ENCODE measurements at places on chromosomes 2 and 18. TPM values are rescaled to one million over a fixed set of nuclear protein-coding genes. Genes with fewer than 3 reads are reported as not detected.
A peak's percentile ranks its signal among the peaks of the same experiment; 100 is the strongest.

C2orf66 gene
- total RNA-seq, result not detected

LYG1 gene
- total RNA-seq, result 0.96 TPM

ANKAR gene
- total RNA-seq, result 2.2 TPM

MATN3 gene
- total RNA-seq, result 0.81 TPM

REG1B gene
- total RNA-seq, result not detected

IL1RN gene
- total RNA-seq, result not detected

- peak; percentile 30 for DNase-seq
Observed at GRCh38 chr2:180507028-180507427, 473.4 kb upstream of the UBE2E3 start.

- DNase-seq, result peak; percentile 55
Observed at GRCh38 chr18:79528846-79529245, 133.1 kb downstream of the NFATC1 start.

DNA sequence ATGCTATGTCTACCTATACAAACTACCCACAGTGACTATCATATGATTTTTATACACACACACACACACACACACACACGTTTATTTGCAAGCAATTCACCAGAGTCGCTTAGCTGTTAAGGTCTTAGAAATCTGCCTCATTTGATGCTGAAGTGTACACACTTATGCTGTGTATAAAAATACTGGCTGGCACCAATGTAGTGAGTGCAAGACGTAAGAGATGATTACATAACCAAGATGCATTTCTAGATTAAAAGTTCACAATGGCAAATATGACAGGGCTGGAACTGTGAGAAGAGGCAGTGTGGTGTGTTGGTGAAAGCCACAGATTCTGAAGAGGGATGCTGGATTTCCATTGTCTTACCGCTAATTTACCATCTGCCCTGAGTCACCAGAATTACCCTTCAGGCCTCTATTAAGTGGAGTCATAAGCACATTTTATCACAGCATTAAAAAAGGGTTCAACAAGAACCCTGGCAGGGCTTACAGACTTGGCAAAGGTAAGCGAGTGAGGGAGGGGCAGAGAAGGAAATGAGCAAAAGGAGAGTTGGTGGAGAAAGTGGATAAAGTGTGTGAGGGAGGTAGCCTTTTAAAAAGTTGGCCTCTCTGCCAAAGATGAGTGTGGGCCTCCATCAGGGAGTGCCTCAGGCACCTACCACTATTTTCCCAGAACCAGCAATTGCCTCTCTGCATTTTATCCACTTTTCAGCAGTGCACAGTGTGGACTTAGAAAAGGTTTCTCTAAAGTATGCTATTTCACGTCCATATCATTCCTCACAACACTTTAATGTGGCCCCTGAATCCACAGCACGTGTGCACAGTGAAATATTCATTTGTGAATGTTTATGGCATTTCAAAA lies 21.5 kb downstream of the MEIS1 start:
- DNase-seq, result peak; percentile 79

- DNase-seq, result no peak
Observed at GRCh38 chr2:100509066-100509465, 38.8 kb downstream of the NMS start.

- DNase-seq, result no peak
Observed at GRCh38 chr2:128692895-128693742, 374.5 kb upstream of the HS6ST1 start.

GRCh38 chr2:165239230-165239629 lies at the start of gene SCN2A:
SCN2A (plus strand) TSS chr2:165239414; CDS start chr2:165295824, 56,410 bp downstream.
- DNase-seq, result peak; percentile 42

DNA sequence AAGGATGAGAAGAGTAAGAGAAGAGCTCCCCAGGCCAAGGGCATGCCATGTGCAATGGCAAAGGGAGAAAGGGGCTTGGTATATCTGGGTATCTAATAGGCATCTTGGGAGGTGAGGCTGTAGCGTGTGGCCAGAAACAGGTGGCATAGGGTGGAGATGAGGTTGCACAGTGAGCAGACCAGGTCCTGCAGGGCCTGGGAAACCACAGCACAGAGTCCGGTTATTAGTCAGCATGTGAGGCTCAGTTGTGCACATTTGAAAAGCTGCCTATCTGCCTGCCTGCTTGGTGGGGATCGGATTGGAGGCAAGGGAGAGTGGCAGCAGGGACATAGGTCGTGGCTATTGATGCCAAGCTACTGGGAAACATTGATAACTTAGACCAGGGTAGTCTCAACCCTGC lies 190.6 kb downstream of the TPGS2 start:
- no peak for DNase-seq

GRCh38 chr2:68925295-68925896 lies 27.3 kb downstream of the GKN2 start:
- DNase-seq, result peak; percentile 61

DNA sequence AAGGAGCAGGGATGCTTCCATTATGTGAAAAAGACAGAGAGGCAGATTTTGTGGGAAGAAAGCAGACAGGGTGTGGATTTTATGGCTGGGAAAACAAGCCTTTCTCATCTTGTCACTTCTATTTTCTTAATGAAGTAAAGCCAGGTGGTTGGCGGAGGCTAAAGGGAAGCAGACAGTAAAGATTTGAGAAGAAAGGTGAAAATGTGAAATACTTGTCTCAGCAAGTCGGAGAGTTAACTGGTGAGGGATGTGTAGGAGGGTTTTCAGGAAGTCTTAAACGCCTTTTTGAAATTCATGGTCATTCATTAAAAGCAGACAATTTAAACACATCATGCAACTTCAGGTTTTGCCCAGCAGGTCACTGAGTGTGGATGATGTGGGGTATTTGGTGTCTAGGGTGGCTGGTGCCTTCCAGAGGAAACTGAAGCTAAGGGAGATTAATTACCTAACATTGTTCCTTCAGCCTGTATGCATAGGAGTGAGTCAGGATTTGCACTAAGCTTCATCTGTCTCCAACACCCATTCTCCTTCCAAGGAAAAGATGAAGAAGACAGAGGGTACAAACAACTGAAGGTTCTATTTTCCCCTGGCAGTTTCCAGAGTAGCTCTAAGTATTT lies 20.7 kb downstream of the SLC14A2 start:
- DNase-seq, result no peak

GRCh38 chr18:57581301-57581934 lies 5.1 kb downstream of the FECH start:
- no peak for DNase-seq

GRCh38 chr2:172931918-172932520 lies 143.6 kb upstream of the MAP3K20 start:
- peak; percentile 62 for DNase-seq

GRCh38 chr2:30759481-30759880 lies 47.8 kb downstream of the CAPN13 start:
- DNase-seq, result no peak

DNA sequence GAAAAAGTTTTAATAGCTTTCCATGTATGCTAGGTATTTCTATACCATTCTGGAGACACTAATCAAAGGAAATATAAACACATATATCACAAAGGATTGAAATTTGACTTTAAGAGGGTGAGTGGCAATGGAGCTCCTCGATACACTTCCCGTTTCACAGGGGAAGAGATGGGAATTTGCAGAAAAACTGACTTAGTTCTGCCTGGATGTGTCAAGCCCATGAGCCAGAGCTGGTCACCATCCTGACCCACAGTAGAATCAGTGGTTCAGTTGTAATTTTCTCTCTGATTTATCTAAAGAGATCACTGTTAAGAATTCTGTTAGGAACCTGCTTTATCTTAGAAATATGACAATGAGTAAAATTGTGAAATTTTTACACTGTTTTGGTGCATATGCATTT lies 34.2 kb downstream of the PLCL1 start:
- DNase-seq, result no peak

- no peak for DNase-seq
Observed at GRCh38 chr2:19914266-19914975, 12.6 kb upstream of the TTC32 start.

- DNase-seq, result no peak
Observed at GRCh38 chr2:123211181-123211580, 813.9 kb upstream of the CNTNAP5 start.

- peak; percentile 5 for DNase-seq
Observed at GRCh38 chr2:186687807-186688211, 6.1 kb upstream of the FAM171B start.

DNA sequence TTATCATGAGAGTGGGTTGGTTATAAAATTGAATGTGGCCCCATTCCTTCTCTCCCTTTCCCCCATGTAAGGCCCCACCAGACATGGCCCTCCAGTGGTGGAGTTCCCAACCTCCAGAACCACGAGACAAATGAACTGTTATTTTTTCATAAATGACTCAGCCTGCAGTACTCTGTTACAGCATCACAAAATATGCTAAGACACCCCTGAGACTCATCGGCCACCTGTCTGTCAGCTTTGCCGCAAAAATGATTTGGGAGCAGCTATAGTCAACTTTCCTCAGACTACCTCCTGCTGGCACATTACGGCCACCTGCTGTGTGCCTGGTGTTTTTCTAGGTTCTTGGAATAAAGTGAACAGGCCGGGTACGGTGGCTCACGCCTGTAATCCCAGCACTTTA lies 21.4 kb upstream of the C1QL2 start:
- peak; percentile 30 for DNase-seq

DNA sequence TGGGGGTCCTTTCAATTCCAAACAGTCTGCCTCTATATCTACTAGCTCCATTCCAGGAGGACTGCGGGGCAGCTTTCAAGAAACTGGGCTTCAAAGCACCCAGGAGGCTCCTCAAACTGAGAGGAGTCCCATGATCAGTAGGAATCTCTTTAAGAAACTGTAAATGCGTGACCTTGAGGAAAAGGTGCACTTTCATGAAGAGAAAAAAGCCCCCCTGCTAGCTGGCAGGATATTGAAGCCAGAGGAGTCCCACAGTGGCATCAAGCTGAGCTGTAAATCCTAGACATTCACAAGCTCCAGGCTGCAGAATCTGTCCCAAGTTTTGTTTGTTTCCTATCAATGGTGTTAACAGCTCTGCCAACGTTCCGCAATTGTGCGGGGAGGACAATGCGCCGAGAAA lies 790.1 kb downstream of the SLC4A3 start:
- DNase-seq, result no peak

DNA sequence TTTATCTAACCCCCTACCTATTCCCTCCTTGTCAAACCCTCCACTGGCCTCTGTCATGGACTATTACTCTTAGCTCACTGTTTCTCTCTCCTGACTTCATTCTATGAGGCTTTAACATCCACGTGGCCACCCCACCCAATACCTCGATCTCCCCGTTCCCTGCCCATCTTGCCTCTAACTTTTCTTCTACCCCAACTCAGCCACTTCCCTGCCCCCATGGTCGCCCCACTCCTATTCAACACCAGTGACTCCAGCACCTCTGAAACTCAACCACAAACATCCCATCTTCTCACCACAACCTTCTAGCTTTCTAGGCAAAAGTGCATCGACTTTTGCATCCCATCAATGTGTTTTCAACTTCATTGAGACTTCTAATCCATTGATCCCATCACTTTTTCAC lies 94.2 kb upstream of the EPAS1 start:
- DNase-seq, result no peak

- no peak for DNase-seq
Observed at GRCh38 chr2:139360654-139361053, 580.5 kb upstream of the NXPH2 start.

- peak; percentile 5 for DNase-seq
Observed at GRCh38 chr18:80105369-80106167, 3.5 kb upstream of the ADNP2 start.

- no peak for DNase-seq
Observed at GRCh38 chr2:146229508-146230155, 1615.2 kb upstream of the ACVR2A start.

DNA sequence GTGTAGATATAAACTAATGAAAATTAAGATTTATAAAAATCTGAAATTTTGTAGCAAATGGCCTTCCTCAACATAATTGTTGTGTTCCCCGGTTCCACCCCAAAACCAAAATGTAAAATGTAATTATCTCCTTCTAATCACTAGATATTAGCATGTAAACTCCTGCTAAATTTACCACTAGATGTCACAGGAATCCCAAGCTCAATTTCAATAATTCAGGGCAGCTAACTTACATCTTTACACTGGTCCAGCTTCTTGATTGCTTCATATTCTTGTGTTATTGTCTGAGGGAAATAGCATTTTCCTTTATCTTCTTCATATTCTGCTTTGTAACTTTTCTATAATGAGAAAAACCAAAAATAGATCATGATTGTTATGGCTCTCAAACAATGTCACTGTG lies 42.6 kb downstream of the NEB start:
- DNase-seq, result no peak

DNA sequence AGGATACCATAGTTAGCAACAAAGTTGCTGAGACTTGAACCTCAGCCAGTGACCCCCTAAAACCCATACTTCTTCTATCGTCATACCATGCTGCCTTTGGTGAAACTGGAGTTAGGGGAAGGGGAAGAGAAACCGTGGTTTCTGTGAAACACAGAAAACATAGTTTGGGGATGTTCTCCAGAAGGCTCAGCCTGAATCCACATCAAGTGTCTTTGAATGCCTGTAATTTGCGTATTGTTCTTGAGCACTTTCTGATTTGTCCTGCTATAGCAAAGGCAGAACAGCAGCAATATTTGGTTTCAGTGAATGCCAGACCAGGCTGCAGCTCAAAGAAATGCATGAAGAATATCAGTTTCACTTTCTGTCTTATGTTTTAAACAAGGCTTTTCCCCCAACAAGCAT lies 258.7 kb downstream of the TTC32 start:
- DNase-seq, result peak; percentile 4

Data from M059J (cell line).